ENCODE measurements at places on chromosomes 13 and 19.
A peak's percentile ranks its signal among the peaks of the same experiment; 100 is the strongest.

DNA sequence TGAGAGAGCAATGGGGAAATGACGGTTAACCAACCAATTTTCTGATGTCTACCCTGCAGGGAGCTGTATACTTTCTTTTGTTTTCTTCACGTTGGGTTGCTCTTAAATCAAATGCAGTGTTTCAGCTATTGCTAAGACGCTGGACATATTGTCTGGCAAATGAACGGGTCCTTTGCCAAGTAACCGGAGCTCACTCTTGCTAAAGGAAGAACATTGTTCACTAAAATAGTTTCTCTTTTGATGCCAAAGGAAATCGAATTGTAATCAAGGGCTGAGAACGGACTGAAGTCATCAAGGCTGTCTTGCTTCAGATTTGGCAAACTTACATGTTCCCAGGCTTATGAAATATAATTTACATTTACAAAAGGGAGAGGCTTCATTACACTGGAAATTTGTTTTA lies 142.3 kb upstream of the ARGLU1 start:
- no peak for DNase-seq

DNA sequence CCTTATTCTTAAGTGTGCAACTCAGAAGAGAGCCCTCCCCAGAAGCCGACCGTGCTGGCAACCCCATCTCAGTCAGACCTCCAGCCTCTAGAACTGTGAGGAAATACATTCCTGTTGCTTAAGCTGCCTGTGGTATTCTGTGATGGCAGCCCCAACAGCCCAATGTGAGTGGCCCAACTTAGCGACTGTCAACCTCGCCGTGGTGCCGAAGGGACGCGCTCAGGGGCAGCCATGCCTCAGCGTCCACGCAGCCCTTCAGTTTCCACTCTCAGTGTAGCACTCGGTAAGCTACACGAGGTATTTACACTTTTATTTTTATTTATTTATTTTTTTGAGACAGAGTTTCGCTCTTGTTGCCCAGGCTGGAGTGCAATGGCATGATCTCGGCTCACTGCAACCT lies 18.4 kb downstream of the PROZ start:
- DNase-seq: no peak

DNA sequence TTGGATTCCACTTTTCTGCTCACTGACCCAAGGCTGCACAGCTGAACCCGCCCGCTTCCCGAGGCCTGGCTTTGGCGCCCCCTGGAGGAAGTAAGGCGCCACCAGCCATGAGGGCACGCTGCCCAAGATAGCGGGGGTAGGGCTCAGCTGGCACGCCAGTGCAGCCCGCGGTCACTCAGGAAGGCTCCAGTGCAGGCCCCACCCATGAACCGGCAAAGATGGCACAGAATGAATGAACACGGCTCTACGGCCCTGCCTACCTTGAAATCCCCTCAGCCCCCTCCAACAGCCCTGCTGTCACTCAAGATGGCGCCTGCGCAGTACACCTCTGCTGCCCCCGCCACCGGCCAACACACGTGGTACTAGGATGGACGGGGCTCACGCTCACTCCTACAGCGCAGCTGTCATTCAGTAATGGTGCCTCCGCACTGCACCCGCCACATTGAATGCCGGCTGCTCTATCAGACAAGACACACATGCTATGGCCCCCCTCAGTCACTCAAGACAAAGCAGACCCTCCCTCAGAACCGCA lies 3.0 kb downstream of the PEG3 start:
- DNase-seq: no peak

- DNase-seq: no peak
Measured at GRCh38 chr19:52600639-52601024, 30.5 kb downstream of the ZNF701 start.

- no peak for DNase-seq
Measured at GRCh38 chr19:48660852-48661710, 11.7 kb downstream of the NTN5 start.

- no peak for DNase-seq
Measured at GRCh38 chr13:99695857-99696256, 194.6 kb downstream of the TM9SF2 start.

GRCh38 chr13:28451482-28452217 lies 43.3 kb downstream of the FLT1 start:
- no peak for DNase-seq

- no peak for DNase-seq
Measured at GRCh38 chr13:102902789-102903347, 57.0 kb downstream of the ERCC5 start.

DNA sequence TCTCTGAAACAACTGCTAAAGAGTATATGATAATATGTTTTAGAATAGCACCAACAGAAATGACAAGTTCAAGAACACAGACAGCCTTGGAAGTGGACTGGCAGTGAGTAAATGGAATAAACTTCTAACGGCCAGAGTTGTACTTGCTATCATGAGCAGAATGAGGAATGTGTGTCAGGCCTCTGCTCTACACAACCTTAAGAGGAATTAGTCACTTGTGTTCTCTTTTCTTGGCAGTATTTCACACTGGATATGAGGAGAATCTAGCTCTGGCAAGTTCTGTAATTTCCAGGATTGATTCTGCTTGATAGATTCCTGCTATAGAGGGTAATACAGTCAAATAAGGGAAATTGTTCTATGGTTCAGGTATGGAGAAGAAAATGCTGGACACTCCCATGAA lies 757.3 kb downstream of the EFNB2 start:
- no peak for DNase-seq

DNA sequence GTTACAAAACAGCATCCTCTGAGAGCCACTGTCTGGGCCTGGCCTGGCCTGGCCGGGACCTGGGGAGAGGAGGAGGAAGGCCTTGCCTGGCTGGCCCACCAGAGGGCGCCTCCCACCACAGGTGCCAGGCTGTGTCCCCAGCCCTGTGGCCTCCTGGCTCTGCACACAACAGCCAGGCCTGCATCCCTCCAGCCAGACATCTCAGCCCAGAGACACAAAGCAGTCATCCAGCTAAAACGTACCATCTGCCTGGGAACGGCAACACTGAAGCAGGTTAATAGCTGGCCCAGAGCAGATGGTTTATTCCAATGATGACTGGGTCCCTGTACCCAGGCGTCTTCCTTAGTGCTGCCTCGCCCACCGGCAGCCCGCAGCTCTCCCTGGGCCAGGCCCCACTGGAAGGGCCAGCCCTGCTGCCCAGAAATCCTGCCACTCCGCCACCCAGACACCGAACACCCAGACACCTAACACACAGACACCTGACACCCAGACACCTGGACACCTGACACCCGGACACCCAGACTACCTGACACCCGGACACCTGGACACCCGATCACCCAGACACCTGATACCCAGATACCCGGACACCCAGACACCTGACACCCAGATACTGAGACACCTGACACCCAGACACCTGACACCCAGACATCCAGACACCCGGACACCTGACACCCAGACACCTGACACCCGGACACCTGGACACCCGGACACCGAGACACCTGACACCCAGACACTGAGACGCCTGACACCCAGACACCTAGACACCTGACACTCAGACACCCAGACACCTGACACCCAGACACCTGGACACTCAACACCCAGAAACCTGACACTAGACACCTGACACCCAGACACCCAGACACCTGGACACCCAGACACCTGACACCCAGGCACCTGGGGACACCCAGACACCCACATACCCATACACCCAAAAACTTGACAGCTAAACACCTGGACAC lies 20.1 kb downstream of the C19orf12 start:
- peak; percentile 57 for DNase-seq

- no peak for DNase-seq
Measured at GRCh38 chr13:64371045-64371444, 2859.1 kb downstream of the PCDH9 start.

Measured in D721Med (cell line).